Calu3 (cell line): ENCODE measurements at places on chromosomes 6 and 20.
A peak's percentile ranks its signal among the peaks of the same experiment; 100 is the strongest.

DNA sequence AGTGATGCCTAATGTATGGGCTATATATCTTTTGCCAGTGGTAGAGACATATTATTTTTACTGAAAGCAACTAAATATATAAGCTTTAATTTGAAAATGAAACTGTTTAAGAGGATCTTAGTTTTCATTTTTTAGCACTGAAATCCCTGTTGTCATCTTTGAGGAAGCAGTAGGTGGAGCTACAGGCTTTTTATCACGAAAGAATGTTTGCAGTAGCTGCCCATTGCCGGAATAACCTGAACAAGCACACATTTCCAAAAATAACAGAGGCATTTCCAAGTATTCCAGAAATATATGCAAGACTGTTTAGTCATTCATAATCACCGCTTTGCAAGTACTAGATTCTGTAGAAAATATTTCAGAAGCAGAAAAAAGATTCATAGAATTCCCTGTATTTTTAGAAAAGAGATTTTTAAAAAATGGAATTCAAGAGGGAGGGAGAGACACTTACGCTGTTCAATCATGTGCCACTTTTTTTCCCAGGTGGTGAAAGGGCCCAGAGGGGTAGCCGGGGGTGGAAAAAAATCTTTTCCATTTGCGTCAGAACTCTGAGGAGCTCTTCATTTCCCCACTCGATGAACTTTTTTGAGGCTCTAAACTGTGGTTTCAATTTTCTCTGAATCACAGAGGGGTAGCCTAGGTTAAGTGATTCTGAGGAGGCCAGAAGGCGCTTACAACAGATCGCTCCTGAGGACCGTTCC is 142.5 kb upstream of the FERMT1 start:
- H3K4me1 ChIP-seq: peaks cover 8% of the 10 kb centered on the region
- H3K27me3 ChIP-seq: peaks cover 48% of the 10 kb centered on the region
- DNase-seq: peak; percentile 6
- no peaks in the 10 kb centered on the region for H3K36me3 ChIP-seq
- H3K27ac ChIP-seq: no peak overlapping the region

GRCh38 chr6:62328607-62329006 is 42.6 kb upstream of the KHDRBS2 start:
- H3K27ac ChIP-seq: no peak overlapping the region
- H3K4me1 ChIP-seq: no peaks in the 10 kb centered on the region
- H3K4me3 ChIP-seq: no peak overlapping the region
- H3K36me3 ChIP-seq: no peaks in the 10 kb centered on the region

- no peak overlapping the region for H3K4me3 ChIP-seq
- peaks cover 21% of the 10 kb centered on the region for H3K36me3 ChIP-seq
- peaks cover 18% of the 10 kb centered on the region for H3K4me1 ChIP-seq
- H3K27me3 ChIP-seq: no peaks in the 10 kb centered on the region
- DNase-seq: no peak
- H3K27ac ChIP-seq: no peak overlapping the region
Measured at GRCh38 chr20:46683939-46684750, 5.1 kb downstream of the TP53RK start.

- H3K36me3 ChIP-seq: no peaks in the 10 kb centered on the region
- no peak for DNase-seq
- no peak overlapping the region for H3K4me3 ChIP-seq
Measured at GRCh38 chr20:20663841-20664240, 48.6 kb downstream of the RALGAPA2 start.

GRCh38 chr6:118963003-118963402 is 28.0 kb upstream of the MCM9 start:
- no peaks in the 10 kb centered on the region for H3K36me3 ChIP-seq
- H3K4me1 ChIP-seq: peaks cover 9% of the 10 kb centered on the region
- H3K4me3 ChIP-seq: no peak overlapping the region
- DNase-seq: no peak
- H3K27ac ChIP-seq: no peak overlapping the region

- peaks cover 6% of the 10 kb centered on the region for H3K36me3 ChIP-seq
- peaks cover 29% of the 10 kb centered on the region for H3K4me1 ChIP-seq
- no peaks in the 10 kb centered on the region for H3K27me3 ChIP-seq
- no peak overlapping the region for H3K27ac ChIP-seq
- no peak for DNase-seq
- H3K4me3 ChIP-seq: no peak overlapping the region
Measured at GRCh38 chr20:36859282-36859555, 16.7 kb upstream of the TLDC2 start.

- no peaks in the 10 kb centered on the region for H3K4me1 ChIP-seq
- no peaks in the 10 kb centered on the region for H3K36me3 ChIP-seq
- peaks cover 31% of the 10 kb centered on the region for H3K27me3 ChIP-seq
- no peak overlapping the region for H3K4me3 ChIP-seq
- no peak for DNase-seq
Measured at GRCh38 chr6:71079677-71080076, 122.8 kb upstream of the B3GAT2 start.

DNA sequence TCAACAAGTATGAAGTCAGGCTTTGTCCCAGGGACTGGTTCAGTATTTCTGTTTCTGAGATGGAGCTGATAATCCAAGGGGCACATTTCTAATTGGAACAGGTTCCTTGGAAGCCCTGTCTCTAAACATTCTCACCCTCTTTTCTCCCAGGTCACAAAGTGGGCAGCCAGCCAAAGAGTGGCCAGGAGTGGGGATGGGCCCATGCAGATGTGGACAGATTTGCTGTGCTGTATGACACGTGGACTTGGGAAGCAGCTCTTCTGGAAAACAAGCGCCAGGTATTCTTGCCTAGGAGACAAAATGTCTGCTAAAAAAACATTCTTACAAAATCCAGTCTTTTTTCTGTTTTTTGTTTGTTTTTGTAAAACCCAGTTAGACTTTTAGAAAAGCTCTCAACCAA is 140.2 kb downstream of the CD164 start:
- H3K27me3 ChIP-seq: no peaks in the 10 kb centered on the region
- peaks cover 4% of the 10 kb centered on the region for H3K4me1 ChIP-seq
- H3K4me3 ChIP-seq: no peak overlapping the region
- H3K27ac ChIP-seq: no peak overlapping the region
- H3K36me3 ChIP-seq: no peaks in the 10 kb centered on the region
- no peak for DNase-seq

DNA sequence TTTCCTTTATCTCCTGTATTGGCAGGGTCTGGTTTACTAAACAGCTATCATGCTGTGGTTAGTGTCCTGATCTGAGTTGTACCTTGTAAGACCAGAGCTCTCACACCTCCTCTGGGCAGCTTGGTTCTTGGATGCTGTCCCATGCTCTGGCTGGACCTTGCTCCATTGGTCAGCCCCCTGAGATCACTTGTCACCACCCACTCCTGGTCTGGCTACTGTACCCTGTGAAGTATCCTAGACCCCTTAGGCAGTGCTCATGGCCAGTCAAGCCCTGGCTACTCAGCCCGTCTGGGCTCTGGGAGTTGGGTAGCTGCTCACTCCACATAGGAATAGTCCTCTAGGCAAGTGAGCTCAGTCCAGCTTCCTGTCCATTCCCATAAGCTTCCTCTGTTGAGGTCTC is 31.1 kb downstream of the ADGRF4 start:
- H3K4me3 ChIP-seq: no peak overlapping the region
- peaks cover 12% of the 10 kb centered on the region for H3K36me3 ChIP-seq
- peak overlapping the region; percentile 98 for H3K27ac ChIP-seq
- no peaks in the 10 kb centered on the region for H3K27me3 ChIP-seq
- DNase-seq: no peak

GRCh38 chr6:683742-684440 is 9.0 kb downstream of the EXOC2 start:
- H3K4me1 ChIP-seq: peaks cover 14% of the 10 kb centered on the region
- DNase-seq: no peak
- no peak overlapping the region for H3K4me3 ChIP-seq
- H3K36me3 ChIP-seq: no peaks in the 10 kb centered on the region

- H3K4me3 ChIP-seq: peak overlapping the region; percentile 56
- H3K4me1 ChIP-seq: no peaks in the 10 kb centered on the region
- H3K27me3 ChIP-seq: no peaks in the 10 kb centered on the region
- no peak overlapping the region for H3K27ac ChIP-seq
- peaks cover 32% of the 10 kb centered on the region for H3K36me3 ChIP-seq
Measured at GRCh38 chr6:151374036-151374683, 17.2 kb downstream of the ZBTB2 start.

- H3K4me3 ChIP-seq: no peak overlapping the region
- H3K4me1 ChIP-seq: no peaks in the 10 kb centered on the region
- no peak for DNase-seq
- H3K27me3 ChIP-seq: peaks cover 13% of the 10 kb centered on the region
- no peak overlapping the region for H3K27ac ChIP-seq
- no peaks in the 10 kb centered on the region for H3K36me3 ChIP-seq
Measured at GRCh38 chr20:21096321-21097043, 9.7 kb downstream of the LINC00237 start.

DNA sequence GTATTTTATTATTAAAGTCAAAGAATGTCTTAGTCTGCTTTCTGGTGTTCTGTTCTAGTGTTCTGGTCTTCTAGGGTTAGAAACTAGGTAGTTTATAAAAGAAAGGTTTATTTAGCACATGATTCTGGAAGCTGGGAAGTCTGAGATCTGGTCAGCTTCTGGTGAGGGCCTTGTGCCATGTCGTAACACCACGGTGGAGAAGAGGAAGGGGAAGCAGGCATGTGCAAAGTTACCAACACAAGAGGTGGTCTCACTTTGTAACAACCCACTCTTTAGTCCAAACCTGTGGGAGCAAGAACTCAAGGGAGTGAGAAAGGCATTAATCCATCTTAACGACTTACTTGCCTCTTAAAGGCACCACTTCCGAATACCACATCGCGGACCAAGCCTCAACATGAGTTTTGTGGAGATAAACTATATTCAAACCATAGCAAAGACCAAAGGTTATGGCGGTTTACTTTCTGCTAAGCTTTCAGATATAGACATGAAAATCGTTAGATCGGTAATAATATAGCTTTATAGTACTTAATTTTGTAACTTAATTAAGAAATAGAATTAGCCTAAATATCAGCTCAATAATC is 99.4 kb downstream of the NCOA3 start:
- H3K27ac ChIP-seq: no peak overlapping the region
- H3K27me3 ChIP-seq: no peaks in the 10 kb centered on the region
- peaks cover 15% of the 10 kb centered on the region for H3K36me3 ChIP-seq
- peaks cover 44% of the 10 kb centered on the region for H3K4me1 ChIP-seq

DNA sequence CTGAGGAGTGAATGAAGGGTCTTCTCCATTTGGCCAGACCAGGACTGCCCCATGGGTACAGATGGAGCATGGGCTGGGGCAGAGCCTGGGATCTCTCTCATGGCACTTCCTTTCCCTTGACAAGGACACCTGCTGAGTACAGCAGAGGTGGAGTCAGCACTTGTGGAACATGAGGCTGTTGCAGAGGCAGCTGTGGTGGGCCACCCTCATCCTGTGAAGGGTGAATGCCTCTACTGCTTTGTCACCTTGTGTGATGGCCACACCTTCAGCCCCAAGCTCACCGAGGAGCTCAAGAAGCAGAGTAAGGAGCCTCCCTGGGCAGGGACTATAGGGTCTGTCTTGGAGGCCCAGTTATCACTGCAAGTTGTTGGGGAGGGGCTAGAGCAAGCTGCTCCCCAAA is 29.6 kb downstream of the GSS start:
- H3K36me3 ChIP-seq: peaks cover 15% of the 10 kb centered on the region
- no peak for DNase-seq
- H3K4me1 ChIP-seq: no peaks in the 10 kb centered on the region
- no peak overlapping the region for H3K27ac ChIP-seq
- no peak overlapping the region for H3K4me3 ChIP-seq
- H3K27me3 ChIP-seq: no peaks in the 10 kb centered on the region

DNA sequence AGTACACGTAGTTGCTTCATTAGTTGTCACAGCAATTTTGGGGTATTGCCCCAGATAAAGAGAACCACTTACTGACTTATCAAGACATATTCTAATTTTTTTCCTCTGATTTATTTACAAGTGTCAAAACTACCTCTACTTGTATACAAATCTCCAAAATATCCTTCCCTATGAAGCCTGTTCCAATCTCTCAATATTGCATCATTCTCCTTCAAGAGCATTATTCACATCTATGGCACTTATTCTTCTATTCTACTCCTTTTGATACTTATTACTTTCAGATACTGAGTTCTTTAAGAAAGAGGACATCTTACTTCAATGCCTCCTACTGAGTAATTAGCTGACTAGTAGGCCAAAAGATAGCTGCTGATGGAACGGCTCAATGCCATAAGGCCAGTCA is 105.2 kb downstream of the SMLR1 start:
- H3K27me3 ChIP-seq: no peaks in the 10 kb centered on the region
- peak overlapping the region; percentile 27 for H3K27ac ChIP-seq
- no peaks in the 10 kb centered on the region for H3K36me3 ChIP-seq

GRCh38 chr6:170280689-170281045 is 10.2 kb downstream of the DLL1 start:
- no peaks in the 10 kb centered on the region for H3K36me3 ChIP-seq
- DNase-seq: no peak
- H3K4me3 ChIP-seq: peak overlapping the region; percentile 68
- H3K4me1 ChIP-seq: peaks cover 12% of the 10 kb centered on the region
- peaks cover 24% of the 10 kb centered on the region for H3K27me3 ChIP-seq

- H3K36me3 ChIP-seq: peaks cover 6% of the 10 kb centered on the region
- H3K27me3 ChIP-seq: no peaks in the 10 kb centered on the region
Measured at GRCh38 chr6:125170376-125170775, 16.8 kb downstream of the TPD52L1 start.

DNA sequence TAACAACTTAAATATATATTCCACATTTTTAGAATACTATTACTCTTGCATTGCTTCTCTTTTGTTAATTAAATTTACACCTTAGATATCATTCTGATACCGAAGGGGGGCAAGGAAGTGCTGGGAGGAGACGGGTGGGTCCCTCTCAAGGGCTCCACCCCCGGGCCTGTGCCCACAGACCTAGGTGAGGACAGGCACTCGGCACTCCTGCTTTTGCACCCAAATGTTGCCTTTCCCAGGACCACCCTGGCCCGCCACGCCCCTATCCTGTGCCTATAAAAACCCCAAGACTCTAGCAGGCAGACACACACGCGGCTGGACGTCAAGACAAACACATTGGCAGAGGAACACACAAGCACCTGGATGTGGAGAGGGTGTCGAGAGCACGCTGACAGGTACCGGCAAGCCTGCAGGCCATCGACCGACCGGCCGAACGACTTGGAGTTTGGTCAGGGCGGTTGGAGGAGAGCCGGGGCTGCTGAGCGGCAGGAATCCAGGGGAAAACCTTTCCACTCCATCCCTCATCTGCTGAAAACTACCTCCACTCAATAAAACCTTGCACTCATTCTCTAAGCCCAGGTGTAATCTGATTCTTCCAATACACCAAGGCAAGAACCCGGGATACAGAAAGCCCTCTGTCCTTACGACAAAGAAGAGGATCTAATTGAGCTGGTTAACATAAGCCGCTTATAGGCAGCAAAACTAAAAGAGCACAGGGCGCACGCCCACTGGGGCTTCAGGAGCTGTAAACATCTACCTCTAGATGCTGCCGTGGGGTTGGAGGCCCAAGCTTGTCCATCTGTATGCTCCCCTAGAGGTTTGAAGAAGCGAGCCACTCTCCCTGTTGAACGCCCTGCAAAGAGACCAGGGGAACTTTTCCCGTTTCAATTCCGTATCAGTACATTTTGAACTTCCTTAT is 197.4 kb upstream of the PRSS16 start:
- H3K27me3 ChIP-seq: no peaks in the 10 kb centered on the region

GRCh38 chr6:7463785-7464184 is 74.2 kb downstream of the RIOK1 start:
- no peak overlapping the region for H3K27ac ChIP-seq
- H3K36me3 ChIP-seq: no peaks in the 10 kb centered on the region
- H3K4me1 ChIP-seq: peaks cover 12% of the 10 kb centered on the region
- DNase-seq: no peak
